ENCODE measurements at places on chromosomes 3 and 15.

DNA sequence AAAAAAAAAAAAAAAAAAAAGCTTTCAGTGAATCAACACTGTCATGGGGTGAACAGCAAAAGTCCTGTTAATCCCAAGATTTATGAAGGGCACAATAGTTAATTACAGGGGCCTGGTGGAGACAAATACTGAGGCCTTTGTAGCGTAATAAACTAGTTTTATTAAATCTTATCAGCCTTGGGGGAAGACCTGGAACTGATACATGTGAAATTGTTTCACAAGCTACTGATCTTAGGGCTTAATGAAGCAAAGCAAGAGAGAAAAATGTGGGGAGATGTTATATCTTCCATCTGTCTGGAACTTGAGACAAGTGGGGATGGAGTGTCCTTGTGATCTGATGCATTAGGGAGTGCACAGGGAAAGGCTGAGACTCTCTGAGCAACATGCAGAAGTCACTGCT, 47.9 kb upstream of the OSBPL11 start:
- no peak for DNase-seq

DNA sequence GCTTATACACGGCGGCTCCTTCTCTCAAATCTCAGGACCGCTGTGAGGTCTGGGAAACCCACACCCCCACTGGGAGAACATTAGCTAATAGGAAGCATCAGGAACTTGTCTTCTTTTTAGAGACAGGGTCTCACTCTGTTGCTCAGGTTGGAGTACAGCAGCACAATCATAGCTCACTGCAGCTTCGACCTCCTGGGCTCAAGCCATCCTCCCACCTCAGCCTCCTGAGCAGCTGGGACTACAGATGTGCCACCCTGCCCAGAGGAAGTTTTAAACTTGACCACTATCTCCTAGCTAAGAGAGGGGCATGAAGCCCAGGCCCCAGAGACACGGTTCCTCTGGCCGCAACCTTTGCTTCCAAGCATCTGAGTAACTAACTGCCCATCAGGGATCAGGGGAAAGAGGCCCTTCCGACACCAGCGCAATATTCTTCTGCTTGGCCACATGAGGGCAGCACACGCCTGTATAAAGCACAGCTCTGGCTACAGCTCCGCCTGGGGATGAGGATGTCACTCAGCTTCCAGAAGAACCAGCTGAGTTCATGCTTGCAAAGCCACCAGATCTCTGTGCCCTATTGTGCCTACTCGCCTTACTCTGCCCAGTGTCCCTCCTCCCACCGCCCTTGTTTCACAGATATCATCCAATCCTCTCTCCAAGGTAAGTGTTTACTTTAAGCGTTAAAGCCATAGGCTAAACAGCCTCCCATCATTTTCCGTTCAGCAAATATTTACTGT, 57.6 kb upstream of the SLC6A11 start:
- DNase-seq = peak; percentile 69

DNA sequence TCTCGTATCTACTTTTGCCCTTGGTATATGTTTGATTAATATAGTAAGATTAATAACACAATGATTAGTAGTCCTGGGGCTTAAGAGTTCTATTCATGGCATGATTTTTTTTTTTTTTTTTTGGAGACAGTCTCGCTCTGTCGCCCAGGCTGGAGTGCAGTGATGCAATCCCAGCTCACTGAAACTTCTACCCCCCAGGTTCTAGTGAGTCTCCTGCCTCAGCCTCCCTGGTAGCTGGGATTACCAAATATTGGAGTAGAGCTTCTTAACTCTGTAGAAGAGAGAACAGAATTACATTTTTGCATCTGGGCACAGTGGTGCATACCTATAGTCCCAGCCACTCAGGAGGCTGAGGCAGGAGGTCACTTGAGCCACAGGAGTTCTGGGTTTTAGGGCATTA, 58.9 kb downstream of the RAB7A start:
- no peak for DNase-seq

- no peak for DNase-seq
Observed at GRCh38 chr3:57796261-57796660, 40.2 kb downstream of the SLMAP start.

GRCh38 chr15:97425596-97425995, 534.9 kb upstream of the ARRDC4 start:
- DNase-seq = no peak

GRCh38 chr15:84631706-84632272, 22.3 kb downstream of the WDR73 start:
- DNase-seq = no peak

DNA sequence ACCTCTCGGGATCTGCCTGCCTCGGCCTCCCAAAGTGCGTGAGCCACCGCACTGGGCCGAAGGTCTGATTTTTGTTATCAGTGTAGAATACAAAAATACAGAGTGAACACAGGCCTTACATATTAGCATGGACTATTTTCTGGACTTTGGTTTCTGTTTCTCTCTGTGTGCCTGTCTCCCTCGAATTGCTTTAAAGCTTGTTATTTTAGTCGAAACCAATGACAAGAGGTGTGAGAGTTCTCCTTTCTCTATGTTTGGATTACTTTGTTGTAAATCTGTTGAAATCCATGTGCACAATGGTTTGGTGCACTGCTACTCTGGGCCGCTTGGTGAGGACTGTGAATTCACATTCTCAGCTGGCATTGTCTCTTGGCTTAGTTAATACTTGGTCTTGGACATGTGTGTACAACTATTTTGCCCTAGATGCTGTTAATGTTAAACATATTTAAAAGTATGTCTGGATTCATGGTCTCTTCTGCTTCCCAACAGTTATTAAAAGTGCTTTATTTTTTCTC, 23.9 kb downstream of the MED12L start:
- no peak for DNase-seq

- no peak for DNase-seq
Observed at GRCh38 chr15:57079446-57079845, 161.0 kb downstream of the TCF12 start.
